ENCODE measurements at places on chromosomes 11 and 22.

DNA sequence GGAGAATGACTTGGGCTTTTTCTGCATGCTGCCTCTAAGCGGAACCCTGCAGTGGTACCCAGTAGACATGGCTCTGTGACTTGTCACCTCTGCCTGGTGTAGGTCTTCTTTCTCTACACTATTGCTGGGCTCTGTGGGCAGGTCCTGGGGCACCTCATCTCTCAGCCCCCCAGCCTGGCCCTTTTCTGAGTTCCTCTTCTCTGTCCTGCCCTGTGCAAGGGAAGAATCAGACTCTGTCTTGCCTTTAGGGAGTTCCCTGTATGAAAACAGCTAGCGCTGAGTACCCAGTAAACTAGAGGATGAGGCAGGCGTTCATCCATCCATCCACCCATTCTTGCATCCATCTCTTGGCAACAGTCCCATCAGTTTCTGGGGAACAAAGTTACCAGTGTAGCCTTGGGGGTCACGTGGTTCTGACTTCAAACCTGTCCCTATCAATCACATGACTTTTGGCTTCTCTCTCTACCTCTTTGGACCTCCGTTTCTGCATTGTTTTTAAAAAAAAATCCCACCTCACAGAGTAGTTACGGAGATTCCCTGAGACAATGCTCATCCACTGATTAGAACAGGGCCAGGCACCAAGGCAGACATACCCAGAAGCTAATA, 86.4 kb upstream of the WNT11 start:
- DNase-seq: no peak

DNA sequence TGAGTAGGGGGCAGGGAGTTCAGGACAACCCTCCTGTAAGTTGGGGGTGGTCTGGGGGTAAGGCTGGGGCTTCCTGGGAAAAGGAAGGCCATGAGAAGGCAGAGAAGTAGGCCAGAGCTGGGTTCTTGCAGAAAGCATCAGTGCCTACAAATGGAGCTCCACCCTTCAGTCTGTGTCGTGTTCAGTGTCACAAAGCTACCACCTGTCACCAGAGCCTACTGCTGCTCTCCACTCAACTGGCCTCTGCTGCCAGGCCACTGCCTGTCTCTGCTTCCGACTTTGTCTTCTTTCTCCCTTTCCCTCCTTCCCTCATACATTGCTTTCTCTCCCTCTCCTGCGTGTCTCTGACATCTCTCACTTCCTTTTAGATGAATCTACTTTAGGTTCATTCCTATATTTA, 3.4 kb upstream of the WBP2NL start:
- no peak for DNase-seq

- DNase-seq: no peak
These were observed 69.7 kb upstream of the NECTIN1 start for GRCh38 chr11:119798656-119799055.

GRCh38 chr11:107619926-107620325, 29.0 kb downstream of the ELMOD1 start:
- DNase-seq: no peak

DNA sequence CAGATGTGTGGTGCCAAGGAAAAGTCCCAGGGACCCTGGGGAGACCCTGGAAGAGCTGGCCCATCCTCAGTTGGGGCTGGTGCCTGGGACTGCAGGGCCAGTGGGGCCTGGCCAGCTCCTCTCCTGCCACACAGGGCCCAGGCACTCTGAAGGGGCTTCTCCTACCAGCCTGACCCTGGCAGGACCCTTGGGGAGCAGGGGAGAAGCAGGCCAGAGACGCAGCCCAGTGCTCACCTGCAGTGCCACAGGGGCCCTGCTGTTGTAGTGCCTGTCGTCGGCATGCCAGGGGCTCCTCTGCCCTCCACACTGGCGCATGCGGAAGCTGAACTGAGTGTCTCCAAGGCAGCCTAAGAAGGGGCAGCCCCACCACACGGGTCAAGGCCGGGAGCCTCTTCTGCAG, 9.1 kb downstream of the DENND6B start:
- no peak for DNase-seq

DNA sequence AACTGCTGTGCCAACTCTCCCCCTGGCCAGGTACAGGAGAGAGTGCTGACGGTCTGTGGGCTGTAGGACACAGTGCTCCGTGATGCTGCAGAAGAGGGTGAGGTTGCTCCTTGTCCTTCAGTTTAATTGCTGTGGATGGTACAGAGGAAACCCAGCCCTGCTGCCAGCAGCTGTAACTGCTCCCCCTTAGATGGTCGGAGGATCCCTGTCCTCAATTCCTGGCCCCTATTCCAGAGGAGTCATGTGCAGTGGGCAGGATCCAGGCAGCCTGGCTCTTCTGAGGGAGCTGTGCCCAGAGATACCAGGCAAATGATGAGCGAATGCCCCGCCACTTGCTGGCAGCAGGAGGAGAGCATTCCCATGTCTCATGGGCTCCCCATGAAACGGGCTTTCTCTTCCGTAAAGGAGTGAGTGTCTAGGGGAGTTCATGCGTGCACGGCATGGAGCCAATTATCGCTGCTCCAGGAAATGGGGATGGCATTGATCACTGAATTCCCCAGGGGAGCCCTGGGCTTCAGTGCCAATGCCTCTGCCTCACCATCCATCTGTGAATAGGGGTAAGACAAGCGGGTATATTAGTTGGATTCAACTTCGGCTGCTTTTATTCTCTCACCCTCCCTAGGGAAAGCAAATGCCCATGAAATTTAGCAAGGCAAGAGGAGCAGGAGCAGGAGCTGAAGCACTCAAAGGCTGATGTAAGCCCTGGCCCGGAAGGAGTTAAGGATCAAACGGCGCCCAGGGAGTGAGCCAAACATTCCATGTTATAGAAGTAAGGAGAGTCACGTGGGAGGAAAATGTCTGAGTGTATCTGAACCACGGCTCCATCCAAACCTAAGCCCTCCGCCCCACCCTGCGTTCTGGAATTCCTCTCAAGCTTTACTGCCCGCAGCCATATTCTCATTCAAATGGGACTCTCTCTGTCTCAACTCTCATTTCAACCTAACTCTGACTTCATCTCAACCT, 51.0 kb upstream of the CSNK2A3 start:
- DNase-seq: no peak

- DNase-seq: no peak
These were observed 686 bp downstream of the KIF18A start for GRCh38 chr11:28107191-28107749.

DNA sequence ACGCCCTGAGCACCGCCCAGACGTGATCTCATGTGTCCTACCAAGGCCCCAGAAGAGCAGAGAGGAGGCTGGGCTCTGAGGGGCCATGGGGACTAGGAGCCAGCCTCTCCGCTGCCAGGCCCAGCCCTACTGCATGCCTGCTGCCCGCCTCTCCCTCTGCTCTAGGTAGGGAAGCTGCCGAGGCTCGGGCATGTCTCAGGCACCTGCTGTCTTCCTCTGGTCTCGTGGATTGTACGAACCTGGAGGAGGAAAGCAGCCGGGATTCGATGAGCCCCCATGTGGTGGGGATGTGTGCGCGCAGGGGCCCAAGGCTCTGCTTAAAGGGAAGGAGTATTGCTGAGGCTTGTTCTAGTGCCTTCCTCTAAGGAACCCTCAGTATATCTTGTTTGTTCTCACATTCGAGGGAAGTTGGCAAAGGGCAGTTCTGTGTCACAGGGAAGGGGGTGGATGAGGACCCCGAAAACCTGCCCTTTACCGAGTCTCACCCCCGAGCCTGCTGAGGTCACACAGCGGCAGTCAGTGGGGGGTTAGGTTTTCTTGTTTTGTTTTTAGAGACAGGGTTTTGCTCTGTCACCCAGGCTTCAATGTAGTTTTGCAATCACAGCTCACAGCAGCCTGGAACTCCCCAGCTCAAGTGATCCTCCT, 21.2 kb downstream of the DAGLA start:
- no peak for DNase-seq

DNA sequence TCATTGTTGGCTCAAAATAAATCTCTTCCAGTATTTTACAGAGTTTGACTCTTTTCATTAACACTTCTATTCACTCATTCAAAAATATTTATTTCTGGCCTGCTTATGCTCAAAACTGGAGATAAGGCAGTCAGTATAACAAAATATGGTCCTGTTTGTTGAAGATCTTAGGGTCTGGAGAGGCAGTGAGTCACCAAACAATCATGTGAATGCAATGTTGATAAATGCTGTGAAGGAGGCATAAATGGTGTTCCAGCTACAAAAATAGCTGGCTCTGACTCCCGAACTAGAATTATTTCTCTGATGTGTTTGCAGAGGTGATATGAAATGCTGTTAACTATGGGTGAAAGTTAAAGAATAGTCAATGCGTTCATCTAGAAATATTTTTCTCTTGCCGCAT, 390.6 kb downstream of the AASDHPPT start:
- no peak for DNase-seq

DNA sequence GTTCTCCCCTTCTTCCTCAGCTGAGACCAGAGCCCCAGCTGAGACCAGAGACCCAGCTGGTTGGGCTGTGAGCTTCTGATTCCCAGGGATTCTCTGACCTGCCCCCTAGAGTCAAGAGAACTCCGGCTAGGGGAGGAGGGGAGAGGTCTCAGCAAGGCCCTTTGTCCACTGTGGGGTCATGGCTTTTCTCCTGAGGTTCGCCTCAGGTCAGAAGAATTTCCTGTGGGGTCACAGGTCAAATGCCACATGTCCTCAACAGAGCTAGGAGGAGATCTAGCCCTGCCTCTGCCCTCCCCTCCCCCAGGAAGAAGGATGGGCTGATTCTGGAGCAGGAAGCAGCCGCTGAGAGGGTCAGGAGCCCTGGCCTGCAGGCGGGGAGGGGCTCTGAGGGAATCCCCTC, 23.7 kb downstream of the HTR3A start:
- no peak for DNase-seq

- no peak for DNase-seq
These were observed 2.0 kb downstream of the SLC6A5 start for GRCh38 chr11:20601221-20601914.

- no peak for DNase-seq
These were observed 88.5 kb downstream of the NECTIN1 start for GRCh38 chr11:119640541-119640940.

- DNase-seq: no peak
These were observed 26.2 kb downstream of the FSHB start for GRCh38 chr11:30257058-30257457.

DNA sequence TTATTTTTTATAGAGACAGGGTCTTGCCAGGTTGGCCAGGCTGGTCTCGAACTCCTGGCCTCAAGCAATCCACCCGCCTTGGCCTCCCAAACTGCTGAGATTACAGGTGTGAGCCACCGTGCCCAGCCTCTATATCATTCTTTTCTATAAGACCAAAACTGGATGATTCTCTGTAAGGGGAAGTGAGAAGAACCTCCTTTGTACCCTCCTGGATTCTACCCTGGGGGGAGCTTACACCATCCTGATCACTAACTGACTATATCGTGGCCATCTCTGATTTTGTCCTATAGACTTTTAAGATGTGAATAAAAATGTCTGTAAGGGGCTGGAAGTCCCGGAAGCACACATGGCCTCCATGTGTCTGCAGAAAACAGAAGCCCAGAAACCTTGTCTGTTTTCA, 9.1 kb downstream of the PIWIL4 start:
- no peak for DNase-seq

GRCh38 chr11:6855971-6856541, 6.8 kb upstream of the OR10A2 start:
- no peak for DNase-seq

Measured in vagina (tissue), 2 donors.